ENCODE measurements at places on chromosomes 16 and 17.

GRCh38 chr16:75482434-75483205 is 12.6 kb downstream of the CHST6 start:
- no peak for DNase-seq

DNA sequence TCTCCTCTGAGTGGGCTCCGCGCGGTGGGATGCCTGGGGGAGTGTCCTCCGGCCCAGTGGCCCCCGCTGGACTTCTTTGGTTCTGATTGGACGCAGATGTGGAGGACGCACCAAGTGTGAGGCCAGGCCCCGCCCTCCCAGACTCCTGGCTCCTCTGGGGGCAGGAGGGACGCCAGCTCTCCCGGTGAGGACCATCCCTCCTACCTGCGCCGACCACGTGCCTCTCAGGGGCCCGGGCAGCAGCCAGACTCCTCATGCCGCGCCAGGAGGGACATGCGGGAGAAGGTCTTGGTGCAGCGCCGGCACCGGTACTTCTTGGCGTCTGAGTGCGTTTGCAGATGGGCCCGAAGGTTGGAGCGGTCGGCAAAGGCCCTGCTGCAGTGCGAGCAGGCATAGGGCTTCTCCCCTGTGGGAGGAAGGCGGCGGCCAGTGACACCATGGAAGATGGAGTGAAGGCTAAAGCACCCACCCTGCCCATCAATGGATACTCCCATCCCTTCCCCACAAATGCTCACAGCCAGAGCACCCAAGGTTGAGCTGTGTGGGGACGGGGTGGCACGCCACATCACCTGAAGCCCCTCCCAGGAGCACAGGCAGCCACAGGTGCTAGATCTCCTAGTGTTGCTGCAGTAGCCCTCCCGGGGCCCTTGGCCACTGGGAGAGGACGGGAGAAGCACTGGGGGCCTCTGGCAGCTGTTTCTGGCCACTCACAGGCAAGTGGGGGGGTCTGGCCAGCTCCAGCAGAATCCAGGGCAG is 7.9 kb downstream of the SNAI3 start:
- DNase-seq = no peak

DNA sequence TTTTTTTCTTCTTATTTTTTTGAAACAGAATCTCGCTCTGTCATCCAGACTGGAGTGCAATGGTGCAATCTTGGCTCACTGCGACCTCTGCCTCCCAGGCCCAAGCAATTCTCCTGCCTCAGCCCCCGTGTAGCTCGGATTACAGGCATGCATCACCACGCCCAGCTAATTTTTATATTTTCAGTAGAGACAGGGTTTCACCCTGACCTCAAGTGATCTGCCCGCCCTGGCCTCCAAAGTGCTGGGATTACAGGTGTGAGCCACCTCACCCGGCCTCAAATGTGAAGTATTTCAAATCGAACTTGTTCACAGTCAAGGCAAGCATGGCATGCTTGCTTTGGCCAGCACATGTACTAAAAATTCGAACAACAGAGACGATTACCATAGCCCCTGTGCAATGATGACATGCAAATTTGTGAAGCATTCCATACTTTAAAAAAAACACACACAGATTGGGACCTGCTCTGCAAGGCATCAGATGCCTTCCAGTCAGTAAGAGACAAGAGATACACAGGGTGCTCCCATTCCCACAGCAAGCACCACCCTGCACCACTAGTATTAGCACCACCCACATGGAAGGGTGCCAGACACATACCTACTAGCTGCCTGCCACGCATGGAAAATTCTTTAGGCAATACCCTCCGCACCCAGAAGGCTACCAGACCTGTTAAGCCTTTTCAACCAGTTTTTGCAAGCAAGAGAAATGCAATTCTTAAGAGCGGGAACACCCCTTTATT is 47.2 kb downstream of the ANKRD11 start:
- DNase-seq = no peak

DNA sequence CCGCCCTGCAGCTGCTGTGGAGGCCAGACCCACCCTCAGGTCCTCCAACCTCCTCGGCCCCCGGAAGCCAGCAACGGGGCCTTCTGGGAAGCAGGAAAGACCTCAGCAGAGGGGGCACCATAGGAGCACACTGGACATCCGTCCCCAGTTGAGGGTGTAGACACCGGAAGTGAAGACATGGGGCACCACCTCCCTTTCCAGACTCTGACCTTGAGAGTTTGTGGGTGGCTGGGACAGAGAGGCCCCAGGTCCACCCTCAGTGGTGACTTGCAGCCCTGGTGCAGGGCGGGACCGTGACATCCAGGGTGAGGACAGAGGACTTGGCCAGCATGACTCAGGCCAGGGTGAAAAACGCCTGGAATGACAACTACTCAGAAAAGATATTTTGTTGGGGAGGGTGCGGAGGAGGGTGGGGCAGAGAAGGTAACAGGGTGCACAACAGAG is 19.9 kb downstream of the CEP295NL start:
- no peak for DNase-seq

DNA sequence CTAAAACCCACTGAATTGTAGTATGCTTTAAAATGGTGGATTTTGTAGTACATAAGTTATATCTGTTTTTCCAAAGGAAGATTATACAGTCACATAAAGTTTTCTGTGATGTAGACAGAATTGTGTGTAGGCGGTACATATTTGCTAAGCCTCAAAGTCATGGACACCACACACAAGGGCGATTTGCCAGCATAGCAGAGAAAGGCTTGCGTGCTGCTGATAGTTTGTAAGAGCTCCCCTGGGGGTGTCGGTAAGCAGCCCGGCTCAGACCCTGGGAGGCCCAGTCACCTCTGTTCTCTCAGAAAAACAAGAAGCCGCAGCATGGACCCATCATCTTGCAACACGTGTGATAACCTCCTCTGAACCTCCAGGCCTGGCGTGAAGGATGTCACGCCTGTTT is 38.3 kb upstream of the AKTIP start:
- no peak for DNase-seq

- no peak for DNase-seq
Measured at GRCh38 chr16:65254144-65254543, 132.3 kb upstream of the CDH11 start.

DNA sequence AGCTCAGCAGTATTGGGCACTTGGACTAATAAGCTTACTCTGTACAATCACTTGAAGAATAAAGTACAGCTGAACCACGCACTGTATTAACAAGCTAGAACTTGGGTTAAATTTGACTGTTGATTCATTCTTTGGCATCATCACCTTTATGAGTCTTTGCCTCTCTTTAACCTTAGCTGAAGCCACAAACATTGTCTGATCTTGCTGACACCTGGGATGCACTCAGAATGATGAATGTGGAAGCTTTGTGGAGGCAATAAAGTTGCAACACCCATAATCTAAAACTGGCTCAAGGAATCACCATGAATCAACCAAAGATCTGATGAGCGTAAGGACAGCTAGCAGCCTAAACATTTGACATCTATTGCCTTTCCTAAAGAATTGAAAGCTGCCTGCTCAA is 590.6 kb upstream of the SOX9 start:
- no peak for DNase-seq

GRCh38 chr17:37725601-37726146 is 19.2 kb downstream of the HNF1B start:
- DNase-seq = no peak

- DNase-seq = no peak
Measured at GRCh38 chr16:51569203-51569931, 418.3 kb upstream of the SALL1 start.

GRCh38 chr16:12958366-12958765 is 57.0 kb downstream of the SHISA9 start:
- DNase-seq = no peak

GRCh38 chr17:78374631-78375274 is 3.7 kb upstream of the PGS1 start:
- no peak for DNase-seq

DNA sequence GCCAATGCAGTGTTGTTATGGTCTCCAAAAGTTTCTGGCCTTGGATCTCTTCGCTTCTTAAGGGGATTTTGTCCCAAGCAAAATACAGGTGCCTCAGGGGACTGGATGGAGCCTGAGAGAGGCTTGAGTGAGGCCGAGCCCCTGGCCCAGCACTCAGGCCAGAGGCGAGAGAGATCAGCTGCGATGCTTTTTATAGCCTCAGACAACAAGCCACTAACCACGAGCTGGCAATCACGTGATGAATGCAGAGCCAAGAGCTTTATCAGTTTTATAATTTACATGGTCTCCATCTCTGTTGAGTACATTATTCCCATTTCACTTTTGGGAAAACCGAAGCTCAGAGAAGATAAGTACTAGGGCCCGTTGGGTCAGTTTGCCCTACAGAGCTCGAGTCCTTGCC is 360.0 kb upstream of the CDH5 start:
- no peak for DNase-seq
